ENCODE measurements at places on chromosomes 7 and 10.

- DNase-seq, result no peak
Measured at GRCh38 chr10:28331066-28331465, 28.2 kb upstream of the MPP7 start.

DNA sequence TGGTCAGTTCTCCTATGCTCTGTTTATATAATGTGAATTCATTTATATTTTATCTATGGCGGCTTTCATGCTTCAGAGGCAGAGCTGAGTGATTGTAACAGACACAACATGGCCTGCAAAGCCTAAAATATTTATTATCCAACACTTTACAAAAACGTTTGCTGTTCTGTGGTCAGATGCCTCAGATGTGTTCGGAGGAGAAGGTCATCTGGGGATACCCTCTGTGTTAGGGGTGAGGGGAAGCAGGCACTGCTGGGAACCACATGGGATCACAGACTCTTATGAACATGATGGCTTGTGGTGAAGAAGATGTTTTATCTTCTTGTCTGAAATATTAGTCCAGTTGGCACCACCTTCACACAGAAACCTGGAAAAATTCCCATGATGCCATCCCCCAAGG lies 203.4 kb downstream of the PHTF2 start:
- DNase-seq, result no peak

DNA sequence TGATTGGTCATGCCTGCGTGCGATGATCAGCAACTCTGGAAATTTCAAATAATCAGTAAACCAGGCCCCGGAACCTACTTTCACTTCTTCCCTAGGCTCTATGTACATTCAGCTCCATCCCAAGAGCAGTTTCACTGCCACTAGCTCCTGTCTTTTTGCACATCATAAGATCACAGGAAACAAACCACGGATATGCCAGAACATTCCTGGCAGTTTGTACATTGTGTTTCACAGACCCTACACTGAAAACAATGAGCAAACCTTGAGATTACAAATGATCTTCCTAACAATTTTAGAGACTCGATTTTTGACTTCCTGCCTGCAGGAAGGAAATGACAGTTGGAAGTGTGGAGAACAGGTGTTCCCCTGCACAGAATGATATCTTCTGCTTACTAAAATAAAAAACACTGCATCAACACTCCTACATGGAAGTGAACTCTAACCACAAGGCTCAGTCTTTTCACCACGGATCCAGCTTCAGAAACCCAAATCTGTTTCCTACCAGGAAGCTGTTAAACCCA lies 7.6 kb upstream of the TMEM236 start:
- DNase-seq, result no peak

GRCh38 chr10:391847-392704 lies 256.8 kb downstream of the ZMYND11 start:
- DNase-seq, result no peak

Measured in central memory CD4-positive, alpha-beta T cell (primary cell).